Stimulated activated CD4-positive, alpha-beta T cell treated with anti-CD3 and anti-CD28 coated beads, TNF-alpha, amount 100 ng/mL, for 24 hours (primary cell): ENCODE measurements at places on chromosomes 16 and 17.

DNA sequence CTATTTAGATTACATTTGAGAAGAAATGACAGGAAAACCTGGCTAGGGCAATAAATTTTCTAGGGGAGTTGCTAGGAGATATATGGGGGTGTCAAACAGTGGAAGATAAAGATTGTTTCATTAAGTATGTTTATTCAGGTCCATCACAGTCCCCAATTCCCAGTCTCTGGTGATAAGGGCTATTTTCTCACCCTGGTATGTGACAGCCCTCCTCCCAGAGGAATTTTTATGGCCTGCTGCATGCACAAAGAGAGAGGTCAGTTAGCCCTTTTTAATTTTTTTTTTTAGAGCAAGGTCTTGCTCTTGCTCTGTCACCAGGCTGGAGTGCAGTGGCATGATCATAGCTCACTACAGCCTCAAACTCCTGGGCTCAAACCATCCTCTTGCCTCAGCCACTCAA is 53.6 kb upstream of the ATF7IP2 start:
- no peak for DNase-seq

DNA sequence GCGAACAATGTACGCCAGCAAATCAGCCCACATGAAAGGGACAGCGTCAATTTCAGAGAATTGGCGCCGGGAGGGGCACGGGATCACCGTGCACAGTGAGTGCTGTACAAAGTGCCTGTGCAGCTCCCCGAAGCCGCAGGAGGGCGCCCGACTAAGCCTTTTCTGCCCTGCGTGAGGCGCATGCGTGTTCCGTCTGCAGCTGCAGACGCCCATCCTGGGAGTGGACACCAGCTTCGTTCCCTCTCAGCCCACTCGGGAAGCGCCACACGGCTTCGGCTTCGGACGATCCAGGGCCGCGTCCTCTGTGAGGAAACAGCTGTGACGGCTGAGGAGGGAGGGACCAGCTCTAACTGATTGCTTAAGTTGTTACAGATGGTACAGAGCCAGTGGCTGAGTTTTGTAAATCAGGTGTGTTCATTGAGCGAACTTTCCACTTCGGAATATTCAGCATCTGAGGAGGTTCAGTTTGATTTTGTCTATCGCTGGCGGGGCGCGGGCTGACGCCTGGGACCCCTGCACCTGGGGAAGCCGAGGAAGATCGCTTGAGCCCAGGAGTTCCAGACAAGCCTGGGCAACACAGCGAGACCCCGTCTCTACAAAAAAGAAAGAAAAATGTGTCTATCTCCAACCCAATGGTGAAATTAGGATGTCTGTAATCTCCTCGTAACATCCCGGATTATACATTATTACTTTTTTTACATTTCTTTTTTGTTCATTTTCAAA is 15.4 kb upstream of the ZNF287 start:
- peak; percentile 89 for DNase-seq

DNA sequence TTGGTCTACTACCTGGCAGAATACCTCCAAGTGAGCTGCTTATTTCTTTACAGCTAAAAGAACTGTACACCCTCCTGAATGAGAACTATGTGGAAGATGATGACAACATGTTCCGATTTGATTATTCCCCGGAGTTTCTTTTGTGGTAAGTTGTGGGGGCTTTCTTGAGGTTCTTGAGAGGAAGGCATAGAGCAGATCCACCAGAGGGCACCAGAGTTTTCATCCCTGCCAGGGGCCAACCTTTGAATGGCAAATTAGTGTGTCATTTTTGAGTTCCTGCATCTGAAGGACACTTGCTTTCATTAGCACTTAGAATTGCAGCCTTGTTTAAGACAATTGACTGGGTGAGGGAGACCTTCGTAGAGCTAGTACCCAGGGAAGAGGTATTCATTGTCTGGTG is 35.0 kb downstream of the NMT1 start:
- DNase-seq: no peak

DNA sequence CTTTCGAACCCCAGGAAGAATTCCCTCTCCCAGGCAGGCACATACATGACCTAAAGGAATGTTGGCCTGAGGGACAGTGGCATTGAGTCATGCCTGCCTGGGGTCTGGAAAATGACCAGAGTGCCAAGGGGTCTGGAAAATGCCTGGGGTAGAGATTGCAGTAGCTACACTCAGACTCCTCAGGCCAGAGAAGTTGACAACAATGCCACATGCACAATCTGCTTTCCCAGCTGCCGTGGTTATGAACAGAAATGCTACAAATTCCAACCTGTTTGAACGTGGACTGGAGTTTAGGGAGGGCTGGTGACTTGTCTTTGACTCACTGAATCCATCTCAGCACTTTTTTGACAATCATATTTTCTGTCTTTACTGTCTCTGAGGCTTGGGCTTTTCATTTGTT is 250.0 kb downstream of the ABCC12 start:
- DNase-seq: no peak

- no peak for DNase-seq
These were observed 605 bp downstream of the MRTFB start for GRCh38 chr16:14071576-14072271.

DNA sequence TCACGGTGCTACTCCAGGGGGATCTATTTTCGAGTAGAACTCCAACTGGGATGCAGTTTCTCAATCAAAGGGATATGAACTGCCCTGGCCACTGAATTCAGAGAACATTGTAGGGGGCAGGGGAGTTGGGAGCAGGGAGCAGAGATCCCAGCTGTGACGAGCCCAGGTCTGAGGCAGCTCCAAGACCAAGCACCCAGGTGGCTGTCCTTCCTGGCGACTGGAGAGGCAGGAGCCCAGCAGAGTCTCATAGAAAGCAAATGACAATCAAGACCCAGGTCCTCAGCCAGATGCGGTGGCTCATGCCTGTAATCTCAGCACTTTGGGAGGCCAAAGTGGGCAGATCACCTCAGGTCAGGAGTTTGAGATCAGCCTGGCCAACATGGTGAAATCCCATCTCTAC is 60.1 kb downstream of the TK2 start:
- DNase-seq: no peak

- no peak for DNase-seq
These were observed 26.8 kb downstream of the RNF157 start for GRCh38 chr17:76213491-76213890.

DNA sequence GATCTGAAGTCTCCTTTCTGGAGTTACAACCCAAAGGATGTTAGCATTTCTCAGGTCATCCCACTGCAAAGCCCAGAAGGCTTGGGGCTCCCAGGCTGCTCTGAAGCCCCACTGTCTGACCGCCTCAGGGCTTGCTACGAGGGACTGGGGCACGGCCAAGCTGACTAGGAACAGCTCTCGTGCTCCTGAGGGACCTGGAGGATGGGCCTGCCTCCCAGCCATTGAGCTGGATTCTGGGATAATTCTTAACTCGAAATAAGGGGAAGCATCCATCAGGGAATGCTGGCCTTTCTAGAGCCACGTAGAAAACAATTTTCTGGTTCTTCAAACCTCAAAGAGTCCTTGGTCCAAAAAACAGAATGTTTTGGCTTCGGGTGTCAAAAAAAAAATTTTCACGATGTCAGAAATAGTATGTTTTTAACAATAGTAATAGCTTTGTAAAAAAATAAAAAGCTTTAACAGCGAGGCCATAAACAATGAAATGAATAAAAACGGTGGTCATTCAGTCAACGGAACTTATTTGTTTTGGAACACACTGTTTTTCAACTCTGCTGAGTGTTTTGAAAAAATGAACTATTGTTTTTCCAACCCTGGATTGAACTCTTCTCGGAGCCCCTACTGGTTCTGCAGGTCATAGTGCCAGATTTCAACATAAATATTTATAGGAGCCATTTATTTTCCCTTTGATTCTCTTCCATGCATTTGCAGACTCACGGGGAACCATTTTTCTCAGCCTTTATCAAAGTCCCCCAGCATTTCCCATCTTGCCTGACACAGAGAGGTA is 16.4 kb upstream of the HERPUD1 start:
- DNase-seq: no peak
